ENCODE measurements at places on chromosomes 2 and 18.

- no peaks in the 10 kb centered on the region for H3K4me1 ChIP-seq
- DNase-seq = no peak
- H3K36me3 ChIP-seq = no peaks in the 10 kb centered on the region
- H3K4me3 ChIP-seq = no peak overlapping the region
- no peak overlapping the region for H3K27ac ChIP-seq
Measured at GRCh38 chr2:229511524-229511923, 202.8 kb downstream of the DNER start.

- H3K27me3 ChIP-seq = no peaks in the 10 kb centered on the region
- H3K4me1 ChIP-seq = peaks cover 11% of the 10 kb centered on the region
- H3K4me3 ChIP-seq = no peak overlapping the region
- H3K27ac ChIP-seq = no peak overlapping the region
- H3K36me3 ChIP-seq = no peaks in the 10 kb centered on the region
Measured at GRCh38 chr2:179097131-179097530, 47.2 kb upstream of the CCDC141 start.

- H3K27ac ChIP-seq = no peak overlapping the region
- H3K4me3 ChIP-seq = no peak overlapping the region
- H3K36me3 ChIP-seq = no peaks in the 10 kb centered on the region
- no peaks in the 10 kb centered on the region for H3K27me3 ChIP-seq
- no peak for DNase-seq
Measured at GRCh38 chr18:55805666-55806065, 217.7 kb upstream of the TCF4 start.

GRCh38 chr2:24914713-24915112 is 5.3 kb downstream of the ADCY3 start:
- no peaks in the 10 kb centered on the region for H3K27me3 ChIP-seq
- H3K4me1 ChIP-seq = peaks cover 26% of the 10 kb centered on the region
- DNase-seq = no peak
- H3K36me3 ChIP-seq = no peaks in the 10 kb centered on the region
- H3K4me3 ChIP-seq = no peak overlapping the region

GRCh38 chr2:136344339-136344738 is 226.4 kb upstream of the CXCR4 start:
- DNase-seq = no peak
- H3K27ac ChIP-seq = no peak overlapping the region
- H3K4me1 ChIP-seq = no peaks in the 10 kb centered on the region
- H3K36me3 ChIP-seq = no peaks in the 10 kb centered on the region

GRCh38 chr2:196322973-196323810 is 151.8 kb upstream of the STK17B start:
- H3K27ac ChIP-seq = no peak overlapping the region
- no peaks in the 10 kb centered on the region for H3K27me3 ChIP-seq
- no peak overlapping the region for H3K4me3 ChIP-seq

DNA sequence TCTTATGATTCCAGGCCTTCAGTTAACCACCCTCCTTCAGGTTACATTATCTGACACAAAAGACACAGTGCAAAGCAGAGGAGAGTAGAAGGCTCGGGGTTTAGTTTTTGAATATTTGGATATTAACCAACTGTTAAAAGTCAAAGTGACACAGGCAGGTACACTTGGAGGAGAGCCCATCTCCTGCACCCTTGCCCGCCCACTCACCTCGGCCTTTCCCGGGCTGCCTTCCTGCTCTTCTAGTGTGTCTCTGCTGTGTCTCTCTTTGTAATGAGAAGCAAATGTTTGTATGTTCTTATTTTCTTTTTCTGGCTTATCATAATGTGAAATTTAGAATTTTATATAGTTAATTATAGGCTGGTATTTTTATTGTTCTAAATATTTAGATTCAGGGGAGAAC is 35.1 kb downstream of the ZNF236 start:
- no peaks in the 10 kb centered on the region for H3K27me3 ChIP-seq
- H3K27ac ChIP-seq = no peak overlapping the region
- peaks cover 11% of the 10 kb centered on the region for H3K4me1 ChIP-seq
- no peak overlapping the region for H3K4me3 ChIP-seq

Measured in CD8-positive, alpha-beta memory T cell (primary cell).